ENCODE measurements at places on chromosomes 5 and 9.
A peak's percentile ranks its signal among the peaks of the same experiment; 100 is the strongest.

- no peak for DNase-seq
These were observed 10.7 kb downstream of the GAPT start for GRCh38 chr5:58501778-58502417.

GRCh38 chr9:94630833-94631232 is 8.5 kb downstream of the FBP1 start:
- no peak for DNase-seq

DNA sequence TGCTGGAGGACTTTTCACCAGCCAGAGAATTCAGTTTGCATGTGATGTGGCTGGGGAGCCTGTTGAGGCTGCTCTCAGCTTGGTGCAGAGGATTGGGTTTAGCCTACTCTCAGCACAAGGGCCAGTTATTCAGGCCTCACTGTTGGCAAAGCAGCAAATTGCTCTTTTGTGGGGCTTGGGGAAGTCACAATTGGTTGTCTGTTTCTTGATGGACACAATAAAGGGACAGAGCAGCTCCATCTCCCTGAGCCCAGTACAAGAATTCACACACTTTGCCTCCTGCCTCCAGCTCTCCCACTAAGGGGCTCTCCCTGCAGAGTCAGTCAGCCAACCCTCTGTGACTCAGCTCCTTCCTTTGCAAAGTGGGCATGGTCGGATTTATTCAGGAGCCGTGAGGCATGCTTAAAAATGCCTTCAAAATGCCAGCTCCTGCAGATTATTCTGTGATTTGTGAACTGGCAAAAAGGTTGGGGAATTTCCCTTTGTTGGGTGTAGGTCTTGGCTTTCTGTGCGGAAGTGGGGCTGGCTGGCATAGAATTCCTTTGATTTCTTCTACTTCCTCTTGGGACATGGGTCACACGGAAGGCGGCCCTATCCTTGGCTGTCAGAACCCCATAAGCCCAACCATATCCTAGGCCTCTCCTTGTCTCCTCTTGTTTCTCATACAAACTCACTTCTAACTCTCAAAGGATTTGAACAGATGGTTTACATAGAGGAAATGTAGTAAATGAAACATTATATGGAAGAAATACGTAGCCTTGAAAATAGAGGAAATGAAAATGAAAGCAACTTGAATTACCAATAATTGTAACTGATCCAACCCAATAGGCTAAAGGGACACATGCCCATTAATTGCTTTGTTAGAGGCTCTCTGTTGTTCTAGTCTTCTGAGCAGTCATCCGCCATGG is 118.7 kb upstream of the CD180 start:
- no peak for DNase-seq

DNA sequence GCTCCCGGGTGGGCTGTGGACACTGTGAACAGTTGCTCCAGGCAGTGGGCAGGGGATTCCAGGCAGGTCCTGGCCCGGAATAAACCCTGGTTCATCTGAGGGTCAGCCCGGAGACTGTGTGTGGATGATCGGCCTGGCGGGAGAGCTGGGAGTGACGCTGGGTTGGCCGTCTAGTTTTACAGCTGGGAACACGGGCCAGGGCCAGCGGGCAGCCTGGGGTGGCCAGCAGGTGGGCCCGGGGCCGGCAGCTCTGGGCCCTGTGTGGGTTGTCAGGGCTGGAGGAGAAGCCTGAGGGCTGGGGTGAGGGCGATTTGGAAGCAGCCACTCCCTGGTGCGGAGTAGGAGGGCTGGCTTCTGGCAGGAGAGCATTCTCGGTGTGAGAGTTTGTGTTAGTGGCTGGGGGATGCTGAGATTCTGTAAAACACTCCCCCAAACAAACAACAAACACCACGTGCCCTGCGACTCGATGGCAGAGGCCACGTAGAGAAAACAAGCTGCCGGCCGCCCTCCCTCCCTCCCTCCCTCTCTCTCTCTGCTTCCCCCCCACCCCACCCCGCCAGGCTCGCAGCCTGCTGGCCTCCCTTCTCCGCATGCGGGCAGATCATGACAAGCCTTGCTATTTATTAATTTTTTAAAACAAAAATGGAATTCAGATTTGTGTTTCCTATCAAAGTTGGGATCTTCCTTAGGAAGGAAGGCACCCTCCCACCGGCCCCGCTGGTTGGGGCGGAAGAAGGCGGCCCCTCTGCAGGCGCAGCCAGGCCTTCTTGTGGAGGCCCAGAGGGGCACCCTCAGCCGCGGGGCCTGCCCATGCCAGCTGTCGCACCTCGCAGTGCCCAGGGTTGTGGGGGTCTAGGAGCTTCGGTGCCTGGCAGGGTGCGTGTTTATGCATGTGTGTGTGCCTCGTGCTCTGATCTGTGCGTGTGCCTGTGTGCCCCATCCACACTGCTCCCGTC is 49.5 kb downstream of the RXRA start:
- no peak for DNase-seq

DNA sequence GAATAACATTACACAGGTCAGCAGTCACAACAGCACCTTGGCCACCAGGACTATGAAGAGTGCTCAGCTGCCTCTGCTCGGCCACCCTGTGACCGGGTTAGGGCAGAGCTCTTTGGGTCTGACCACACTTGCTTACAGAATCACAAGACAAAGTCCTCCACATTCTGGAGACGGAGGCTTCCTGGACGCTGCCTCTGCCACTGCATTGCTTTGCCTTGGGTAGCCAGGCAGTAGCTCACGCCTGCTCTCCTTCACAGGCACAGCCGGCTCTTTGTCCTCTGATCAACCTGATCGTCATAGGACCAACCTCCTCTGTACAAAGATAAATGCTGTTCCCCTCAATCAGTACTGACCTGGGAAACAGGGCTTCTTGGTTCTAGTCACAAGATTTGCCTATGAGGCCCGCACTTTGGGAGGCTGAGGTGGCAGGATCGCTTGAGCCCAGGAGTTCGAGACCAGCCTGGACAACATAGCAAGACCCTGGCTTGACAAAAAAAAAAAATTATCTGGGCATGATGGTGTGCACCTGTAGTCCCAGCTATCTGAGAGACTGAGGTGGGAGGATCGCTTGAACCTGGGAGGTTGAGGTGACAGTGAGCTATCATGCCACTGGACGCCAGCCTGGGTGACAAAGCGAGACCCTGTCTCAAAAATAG is 128.4 kb upstream of the IER5L start:
- no peak for DNase-seq

GRCh38 chr5:51273021-51273420 is 110.2 kb upstream of the ISL1 start:
- DNase-seq: no peak

DNA sequence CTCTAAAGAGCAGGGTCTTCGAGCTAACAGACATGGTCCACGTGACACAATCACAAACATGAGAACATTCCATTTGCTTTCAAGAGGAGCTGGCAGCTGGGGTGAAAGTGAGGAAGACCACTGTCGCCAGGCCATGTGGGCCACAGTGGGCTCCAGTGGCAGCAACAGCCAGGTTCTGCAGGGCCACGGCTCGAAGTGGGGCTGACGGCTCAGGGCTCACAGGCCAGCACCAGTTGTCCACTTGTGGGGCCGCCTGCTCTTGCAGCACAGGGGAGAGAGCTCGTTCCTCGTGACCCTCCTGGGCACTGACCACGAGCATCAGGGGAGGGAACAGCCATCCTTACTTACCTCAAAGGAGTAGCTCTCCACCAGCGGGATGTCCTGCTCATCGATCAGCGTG is 2.0 kb downstream of the ZMYND19 start:
- DNase-seq: no peak

DNA sequence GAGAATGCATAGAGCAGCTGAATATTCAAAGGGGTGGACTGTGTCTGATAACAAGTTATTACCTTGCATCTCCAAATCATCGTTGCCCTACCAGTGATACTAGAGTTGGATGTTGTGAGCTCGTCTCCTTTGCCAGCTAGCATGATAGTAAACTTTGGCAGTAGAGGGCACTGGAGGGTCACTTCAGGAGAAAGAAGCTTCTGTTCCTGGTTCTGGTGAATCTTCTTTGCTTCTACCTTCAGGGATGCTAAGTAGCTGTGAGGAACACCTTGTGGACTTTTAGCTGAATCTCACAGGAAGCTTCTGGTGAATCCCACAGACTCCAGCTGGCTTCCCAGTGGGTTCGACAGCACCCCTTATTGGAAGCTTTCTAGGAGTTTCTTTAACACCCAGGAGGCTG is 626.6 kb upstream of the SGCD start:
- DNase-seq: peak; percentile 5

DNA sequence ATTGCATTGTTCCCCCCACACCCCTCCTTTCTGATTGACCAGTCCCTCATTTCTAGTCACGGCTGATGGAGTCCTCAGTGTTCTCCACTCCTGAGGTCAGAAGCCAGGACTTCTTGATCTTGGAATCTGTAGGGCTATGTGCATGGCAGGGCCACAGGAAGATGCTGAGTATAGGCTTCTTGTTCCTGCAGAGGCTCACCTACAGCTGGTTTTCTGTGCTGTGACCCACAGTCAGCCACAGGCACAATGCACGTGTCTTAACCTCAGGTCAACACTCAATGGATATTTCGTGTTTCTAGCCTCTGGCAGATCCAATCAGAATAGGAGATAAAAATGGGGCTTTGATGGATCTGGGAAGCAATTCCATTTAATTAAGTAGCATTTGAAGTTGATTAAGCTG is 14.3 kb upstream of the CXCL14 start:
- no peak for DNase-seq

- DNase-seq: no peak
These were observed 40.1 kb upstream of the SLC6A19 start for GRCh38 chr5:1161108-1161832.

DNA sequence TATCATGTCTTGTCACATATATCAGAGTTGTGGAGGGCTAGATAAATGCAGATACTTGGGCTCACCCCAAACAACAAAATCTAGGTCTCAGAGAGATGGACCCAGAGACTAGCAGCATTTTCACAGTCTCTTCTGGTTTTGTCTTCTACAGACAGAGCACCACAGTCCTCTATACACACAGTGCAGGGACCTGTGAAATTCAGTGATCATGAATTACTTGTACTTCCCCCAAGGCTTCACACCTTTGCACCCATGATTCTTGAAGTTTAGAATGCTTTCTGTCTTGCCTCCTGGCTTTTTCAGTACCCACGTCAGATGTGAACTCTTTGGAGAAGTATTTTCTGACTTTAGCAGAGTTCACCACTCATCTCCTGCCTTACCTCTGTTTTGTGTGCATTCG is 371.5 kb upstream of the PRR16 start:
- no peak for DNase-seq

- no peak for DNase-seq
These were observed 61.4 kb upstream of the TRIO start for GRCh38 chr5:14081791-14082190.

DNA sequence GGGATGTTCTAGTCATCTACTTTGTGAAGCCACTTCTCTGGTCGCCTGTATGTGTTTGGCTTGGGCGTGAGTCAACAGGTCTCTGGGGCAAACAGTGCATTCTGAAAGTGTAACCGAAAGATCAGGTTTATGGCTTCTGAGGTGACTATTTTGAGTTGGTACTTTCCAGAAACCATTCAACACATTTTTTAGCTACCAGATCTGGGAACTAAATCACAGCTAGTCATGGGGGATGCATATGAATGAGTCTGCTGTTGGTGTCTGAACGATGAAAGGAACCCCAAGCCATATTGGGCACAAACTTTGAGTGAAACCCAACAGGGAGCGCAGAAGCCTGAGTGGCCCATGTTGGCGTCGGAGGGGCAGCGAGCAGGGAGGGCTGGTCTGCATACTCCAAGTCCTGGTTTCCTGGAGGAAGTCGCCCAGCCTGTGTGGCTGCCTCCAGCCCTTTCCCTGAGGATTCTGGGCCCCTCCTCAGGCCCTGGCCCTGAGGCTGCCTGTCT is 35.3 kb downstream of the UBE2QL1 start:
- peak; percentile 93 for DNase-seq

DNA sequence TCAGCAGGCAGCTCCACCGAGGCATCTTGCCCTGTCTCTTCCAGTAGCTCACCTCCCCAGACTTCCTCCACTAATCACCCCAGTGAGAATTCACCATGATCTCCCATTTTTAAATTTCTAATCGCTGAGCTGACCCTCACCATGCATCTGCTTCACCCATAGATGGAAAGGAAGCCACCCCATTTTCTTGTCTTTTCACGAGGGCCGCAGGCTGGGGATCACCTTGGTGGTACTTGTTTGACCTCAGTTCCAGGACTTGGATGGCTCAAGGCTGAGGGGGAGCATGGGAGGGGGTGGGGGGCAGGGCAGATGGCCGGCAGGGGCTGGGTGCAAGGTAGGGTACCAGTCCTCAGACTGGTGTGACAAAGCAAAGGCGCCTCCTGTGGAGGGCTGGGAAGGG is 3.6 kb downstream of the PROP1 start:
- DNase-seq: no peak

Data from GM12865 (cell line).